Activated naive CD4-positive, alpha-beta T cell (primary cell): ENCODE measurements at places on chromosomes 2 and 18.

DNA sequence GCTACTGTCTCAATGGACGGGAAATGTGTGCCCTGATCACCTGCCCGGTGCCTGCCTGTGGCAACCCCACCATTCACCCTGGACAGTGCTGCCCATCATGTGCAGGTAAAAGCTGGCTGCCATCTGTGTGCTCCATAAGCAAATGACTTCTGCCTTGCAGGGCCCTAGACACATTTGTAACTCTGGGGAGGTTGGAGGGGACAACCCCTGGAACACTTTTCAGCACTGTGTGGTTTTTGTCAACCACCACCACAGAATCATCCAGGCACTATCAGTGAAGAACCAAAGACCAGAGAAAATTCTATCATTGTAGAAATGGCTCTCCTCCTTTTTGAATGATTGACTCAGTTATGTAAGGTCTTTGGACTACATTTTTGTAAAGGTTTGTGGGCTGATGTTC, 84.3 kb downstream of the FEZ2 start:
- DNase-seq, result no peak

DNA sequence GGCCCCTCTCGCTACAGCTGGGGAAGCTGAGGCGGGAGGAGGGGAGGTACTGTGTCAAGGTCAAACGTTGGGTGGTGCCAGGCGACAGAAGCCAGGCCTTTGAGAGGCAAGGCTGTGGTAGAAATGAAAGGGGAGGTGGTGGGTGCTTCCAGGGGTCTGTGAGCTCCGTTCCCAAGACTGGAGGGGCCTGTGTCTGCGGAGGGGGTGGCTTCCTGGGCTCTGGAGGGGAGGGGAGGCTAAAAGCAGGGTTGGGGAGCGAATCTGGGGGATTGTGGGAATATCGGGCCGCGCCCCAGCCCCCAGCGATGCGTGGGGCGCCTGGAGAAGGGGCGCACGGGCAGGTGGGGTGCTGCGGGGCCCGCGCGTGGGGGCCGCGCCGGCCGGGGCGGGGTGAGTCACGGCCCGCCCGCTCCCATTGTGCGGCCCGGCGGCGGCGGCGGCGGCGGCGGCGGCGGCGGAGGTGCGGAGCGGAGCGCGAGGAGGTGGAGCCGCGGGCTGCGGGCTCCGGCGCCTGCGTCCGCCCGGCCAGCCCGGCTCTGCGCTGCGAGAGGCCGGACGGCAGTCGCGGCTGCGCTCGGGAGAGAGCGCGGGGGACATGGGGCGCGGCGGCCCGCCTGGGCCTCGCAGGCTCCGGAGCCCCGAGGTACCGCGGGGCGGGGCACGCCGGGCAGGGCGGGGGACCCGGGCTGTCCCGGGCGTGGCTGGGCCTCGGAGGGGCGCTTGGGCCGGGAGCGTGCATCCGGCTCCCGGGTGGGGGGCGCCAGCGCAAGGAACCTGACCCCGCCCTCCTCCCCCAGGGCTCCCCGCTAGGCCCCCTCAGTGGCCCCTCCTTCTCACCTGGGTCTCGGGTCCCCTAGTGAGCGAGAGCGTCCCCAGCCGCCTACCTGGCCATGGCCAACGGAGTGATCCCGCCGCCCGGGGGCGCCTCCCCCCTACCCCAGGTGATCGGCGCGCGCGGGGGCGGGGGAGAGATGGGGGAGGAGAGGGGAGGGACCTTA, at the start of gene SLC4A3:
TSS of gene SLC4A3 (plus strand) at position 528 of the 998 bp plus-strand sequence. CDS start at position 891, 363 bp downstream.
- DNase-seq, result no peak

DNA sequence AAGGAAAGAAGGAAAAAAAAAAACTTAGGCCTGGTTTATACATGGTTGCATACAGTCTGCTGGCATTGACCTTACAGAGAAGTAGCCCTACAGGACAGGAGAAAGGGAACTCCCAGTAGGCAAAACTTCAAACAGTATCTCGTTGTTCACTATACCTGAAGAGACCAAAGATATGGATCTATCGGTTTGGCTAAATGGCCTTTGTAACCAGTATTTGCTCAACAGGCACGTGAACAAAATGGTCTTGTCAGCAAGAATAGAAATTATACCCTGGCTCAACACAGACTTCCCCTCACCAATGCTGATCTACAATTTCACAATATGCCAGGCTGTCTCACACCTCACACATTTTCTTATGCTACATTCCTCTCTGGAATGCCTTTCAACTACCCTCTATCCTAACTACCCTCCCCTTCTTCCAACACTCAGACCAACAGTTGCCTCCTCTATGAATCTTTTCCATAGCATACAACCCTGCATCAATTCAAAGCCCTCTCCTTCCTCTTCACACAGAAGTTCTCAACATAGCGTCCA, 13.7 kb downstream of the HYCC2 start:
- no peak for DNase-seq

GRCh38 chr2:16012029-16012596, 71.8 kb downstream of the MYCN start:
- no peak for DNase-seq

DNA sequence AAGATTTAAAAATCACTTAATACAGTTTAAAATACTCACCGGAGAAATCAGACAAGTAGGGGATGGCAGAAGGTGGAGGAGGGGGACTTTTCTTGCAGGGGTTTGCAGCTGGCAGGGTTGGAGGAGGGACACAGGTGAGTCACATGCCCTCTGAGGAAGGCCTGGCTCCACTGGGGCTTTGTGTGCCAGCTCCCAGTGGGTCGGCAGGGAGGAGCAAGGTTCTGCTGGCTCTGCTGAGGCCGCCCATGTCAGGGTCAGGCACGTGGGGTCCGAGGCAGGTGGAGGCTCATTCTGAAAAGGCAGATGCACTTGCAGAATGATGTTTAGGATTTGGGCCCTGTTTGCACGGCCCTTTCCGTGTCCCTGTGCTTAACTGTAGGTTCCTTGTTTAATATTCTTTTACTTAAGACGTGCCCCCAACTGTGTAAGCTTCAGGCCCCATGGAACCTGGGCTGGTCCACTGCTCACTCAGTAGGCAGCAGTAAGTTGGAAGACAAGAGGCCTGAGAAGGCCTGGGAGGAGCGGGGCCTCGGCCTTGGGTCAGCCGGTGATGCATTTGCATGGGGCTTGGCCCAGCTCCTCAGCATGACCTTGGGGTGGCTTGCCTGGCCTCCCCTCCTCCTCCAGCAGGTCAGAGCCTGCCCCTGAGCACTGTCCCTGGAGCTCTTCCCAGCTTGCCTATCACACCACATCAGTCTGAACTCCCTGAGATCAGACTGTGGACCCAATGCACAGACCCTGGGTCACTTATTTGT, 141.0 kb downstream of the GLI2 start:
- no peak for DNase-seq

- no peak for DNase-seq
Measured at GRCh38 chr2:240810621-240811020, 9.4 kb downstream of the KIF1A start.

DNA sequence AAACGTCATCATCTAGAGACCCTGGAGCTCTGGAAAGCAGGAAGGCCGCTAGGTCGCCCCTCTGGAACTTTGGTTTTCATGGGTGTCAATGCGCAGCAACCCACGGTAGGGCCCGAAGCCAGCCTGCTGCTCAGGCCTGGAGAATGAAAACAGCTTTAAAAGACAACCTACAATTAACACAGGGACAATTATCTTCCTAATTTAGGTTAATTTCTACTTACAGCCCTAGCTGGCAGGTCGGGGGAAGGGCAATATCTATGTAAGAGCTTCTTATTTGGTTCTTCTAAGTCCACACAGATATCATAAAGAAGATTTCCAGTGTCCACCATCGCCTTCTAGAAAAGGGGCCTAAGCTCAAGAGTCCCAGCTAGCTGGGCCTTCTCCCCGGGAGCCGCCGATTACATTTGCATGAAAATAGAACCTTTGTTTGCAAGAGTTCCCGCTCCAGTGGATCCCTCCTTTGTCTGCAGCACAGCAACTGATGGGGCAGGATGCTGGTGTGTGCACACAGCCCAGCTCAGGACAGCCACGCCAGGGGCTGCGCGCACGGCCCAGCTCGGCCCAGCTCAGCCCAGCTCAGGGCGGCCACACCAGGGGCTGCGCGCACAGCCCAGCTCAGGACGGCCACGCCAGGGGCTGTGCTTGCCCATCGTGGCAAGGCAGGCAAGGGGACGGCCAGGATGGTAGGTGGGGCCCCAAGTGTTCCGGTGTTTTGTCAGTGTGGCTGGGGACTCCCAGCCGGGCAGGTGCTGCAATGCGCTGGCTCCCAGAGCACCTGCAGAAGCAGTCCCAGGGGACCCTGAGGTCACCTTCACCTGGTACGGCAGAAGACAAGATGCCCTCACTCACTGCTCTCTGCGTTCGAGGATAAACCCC, 109.1 kb downstream of the HDAC4 start:
- DNase-seq, result no peak

GRCh38 chr2:229392196-229392595, 121.1 kb upstream of the PID1 start:
- no peak for DNase-seq

DNA sequence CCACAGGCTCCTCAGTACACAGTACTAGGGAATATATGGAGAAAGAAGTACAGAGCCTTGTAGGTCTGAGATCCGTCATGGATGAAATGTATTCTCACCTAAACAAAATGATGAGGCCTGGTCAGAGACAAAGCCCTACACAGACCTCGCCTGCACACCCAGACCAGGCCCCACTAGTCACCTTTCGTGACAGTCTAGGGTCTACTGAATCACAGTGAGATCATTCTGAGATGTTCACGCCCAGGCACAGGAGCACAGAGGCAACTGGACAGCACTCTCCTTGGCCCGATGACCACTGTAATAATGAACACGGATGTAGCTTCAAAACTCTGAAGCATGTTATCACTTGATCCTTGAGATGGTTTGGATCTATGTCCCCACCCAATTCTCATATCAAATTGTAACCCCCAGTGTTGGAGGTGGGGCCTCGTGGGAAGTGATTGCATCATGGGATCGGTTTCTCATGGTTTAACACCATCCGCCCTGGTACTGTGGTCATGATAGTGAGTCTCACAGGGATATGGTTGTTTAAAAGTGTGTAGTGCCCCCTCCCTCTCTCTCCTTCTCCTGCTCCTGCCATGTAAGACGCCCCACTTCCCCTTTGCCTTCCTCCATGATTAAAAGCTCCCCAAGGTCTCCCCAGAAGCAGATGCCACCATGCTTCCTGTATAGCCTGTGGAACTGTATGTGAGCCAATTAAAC, 15.1 kb downstream of the DOCK10 start:
- no peak for DNase-seq

- DNase-seq, result no peak
Measured at GRCh38 chr2:23330214-23330613, 54.8 kb upstream of the KLHL29 start.

DNA sequence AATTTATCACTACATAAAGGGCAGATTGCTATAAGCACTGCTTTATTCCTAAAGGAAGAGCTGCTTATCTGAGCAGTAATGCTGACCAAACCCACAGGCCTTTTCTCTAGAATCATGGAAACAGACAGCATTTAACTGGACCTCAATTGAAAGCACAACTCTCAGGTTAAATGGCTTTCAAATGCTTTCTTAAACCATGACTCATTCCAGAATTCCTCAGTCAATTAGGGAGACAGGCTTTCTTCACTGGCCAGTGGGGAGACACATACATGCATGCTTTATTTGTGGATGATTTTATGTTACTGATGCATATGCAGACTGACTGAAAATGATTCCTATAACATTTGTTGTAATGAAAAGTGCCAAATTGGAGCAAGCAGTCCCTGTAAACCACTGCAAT, 114.6 kb downstream of the ACVR1 start:
- no peak for DNase-seq

DNA sequence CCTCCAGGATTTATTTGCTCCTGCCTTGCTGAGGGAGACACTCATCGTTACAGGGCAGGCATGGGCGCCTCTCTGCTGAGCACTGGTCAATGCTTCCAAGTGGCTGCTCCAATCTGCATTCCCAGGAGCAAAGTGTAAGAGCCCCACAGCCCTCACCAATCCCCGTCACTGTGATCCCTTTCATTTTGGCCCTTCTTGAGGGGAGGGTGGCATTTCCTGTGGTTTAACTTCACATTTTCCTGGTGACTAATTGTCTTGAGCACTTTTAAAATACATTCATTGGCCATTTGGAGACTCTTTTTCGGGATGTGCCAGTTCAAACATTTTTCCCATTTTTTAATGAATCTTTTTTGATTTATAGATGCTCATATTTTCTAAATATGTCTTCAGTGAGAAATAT, 33.0 kb downstream of the TPO start:
- no peak for DNase-seq

DNA sequence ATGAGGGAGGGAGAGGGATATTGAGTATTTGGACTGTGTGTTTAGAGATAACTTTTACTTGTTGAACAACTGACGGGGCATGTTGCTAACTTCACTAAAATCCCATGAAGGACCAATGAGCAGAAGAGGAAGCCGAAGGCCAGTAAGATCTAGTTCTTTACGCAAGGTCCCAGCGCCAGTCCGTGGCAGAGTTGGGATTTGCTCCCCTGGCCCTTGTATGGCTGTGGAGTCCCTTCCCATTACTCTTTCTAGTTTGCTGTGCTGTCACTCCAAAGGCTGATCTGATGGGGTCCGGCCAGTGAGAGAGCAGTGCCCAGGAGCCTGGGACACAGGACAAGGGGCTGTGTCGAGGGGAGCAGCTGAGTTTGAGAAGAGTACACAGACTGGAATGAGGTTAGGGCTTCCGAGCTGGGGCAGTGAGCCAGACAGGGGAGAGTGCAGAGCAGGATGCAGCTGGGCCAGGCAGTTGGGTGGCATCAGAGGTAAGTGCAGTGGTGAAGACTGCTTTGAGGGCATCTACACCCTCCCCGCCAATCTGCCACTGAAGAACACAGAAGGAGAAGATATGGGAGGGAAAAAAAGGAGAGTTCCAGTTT, 692.9 kb upstream of the HS6ST1 start:
- DNase-seq, result no peak

DNA sequence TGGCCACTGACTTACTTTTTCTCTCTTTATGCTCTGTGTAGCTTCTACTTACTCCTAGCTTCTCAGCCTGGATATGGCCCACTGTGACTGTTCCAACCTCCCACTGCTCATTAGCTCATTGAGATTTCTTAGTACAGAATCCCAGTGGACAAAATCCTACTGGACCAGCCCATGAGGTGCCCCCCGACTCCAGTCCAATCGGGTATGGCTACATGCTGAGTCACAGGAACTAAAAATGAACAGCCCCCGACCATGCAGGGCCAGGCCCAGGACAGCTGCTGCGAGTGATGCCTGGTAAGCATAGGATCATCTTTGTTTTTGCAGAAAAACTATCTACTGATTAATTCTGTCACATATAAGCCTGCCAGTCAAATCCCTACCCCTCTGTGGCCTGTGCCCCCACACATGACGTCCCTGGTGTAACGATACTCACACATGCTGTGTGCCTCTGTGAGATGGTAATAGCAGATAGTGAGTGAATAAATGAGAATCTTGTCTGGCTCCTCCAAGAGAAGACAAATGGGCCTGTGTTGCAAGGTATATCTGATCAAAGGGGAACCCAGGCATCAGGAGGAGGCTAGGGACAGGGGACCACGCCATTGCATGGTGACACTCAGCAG, 85.9 kb upstream of the KLF7 start:
- DNase-seq, result no peak

DNA sequence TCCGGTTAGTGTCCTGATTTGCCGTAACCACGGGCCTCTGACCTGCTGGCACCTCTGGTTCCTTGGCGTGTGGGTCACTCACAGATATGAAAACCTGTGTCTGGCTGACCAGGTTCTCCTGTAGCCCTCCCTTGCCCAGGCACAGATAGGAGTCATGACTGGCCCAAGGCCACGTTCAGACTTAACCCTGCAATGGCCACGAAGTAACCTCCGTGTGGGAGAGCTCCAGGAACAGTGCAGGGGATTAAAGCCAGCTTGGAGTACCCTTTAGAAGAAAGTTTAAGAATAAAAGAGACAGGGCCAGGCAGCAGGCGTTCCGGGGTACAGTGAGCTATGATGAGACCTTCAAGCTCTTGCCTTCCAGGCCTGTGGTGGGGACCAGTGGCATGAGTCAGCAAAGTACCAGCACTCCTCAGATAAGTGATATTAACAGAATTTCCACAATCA, 25.5 kb downstream of the CENPO start:
- no peak for DNase-seq
